ENCODE measurements at places on chromosomes 7 and 10.

GRCh38 chr7:138524259-138524658 lies 64.2 kb downstream of the TRIM24 start:
- no peak for DNase-seq

- no peak for DNase-seq
These were observed 46.7 kb downstream of the BMPR1A start for GRCh38 chr10:86803156-86803555.

- no peak for DNase-seq
These were observed 241.4 kb downstream of the TNS3 start for GRCh38 chr7:47340517-47340916.

DNA sequence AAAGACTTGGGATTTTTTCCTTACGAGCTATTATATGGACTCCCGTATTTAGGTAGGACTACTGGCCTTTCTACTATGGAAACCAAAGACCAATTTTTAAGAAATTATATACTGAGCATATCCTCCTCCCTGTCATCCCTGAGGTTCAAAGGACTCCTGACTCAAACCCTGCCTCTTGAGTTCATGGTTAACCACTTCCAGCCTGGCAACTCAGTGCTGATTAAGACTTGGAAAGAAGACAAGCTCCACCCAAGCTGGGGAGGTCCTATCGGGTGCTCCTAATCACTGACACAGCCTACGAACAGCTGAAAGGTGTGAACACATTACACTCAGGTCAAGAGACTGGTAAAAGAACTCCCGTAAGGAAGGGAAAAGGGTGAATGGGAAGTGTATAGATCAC lies 66.8 kb downstream of the LYZL2 start:
- DNase-seq = no peak

DNA sequence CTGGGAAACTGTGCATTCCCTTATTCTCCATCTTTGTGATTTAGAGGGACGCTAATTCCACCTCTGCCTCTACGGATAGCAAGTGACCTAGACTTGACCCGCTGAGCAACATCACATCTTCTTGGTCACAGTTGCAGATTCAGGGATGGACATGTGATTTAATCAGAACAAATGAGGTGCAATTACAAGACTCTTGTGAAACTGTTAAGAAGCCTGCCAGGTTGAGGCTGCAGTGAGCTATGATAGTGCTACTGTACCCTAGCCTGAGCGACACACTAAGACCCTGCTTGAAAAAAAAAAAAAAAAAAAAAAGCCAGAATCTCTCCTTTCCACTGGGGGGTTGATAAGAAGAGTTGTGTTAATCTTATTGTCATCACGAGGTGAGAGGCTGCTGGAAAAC lies 14.4 kb downstream of the MPLKIP start:
- DNase-seq = no peak

DNA sequence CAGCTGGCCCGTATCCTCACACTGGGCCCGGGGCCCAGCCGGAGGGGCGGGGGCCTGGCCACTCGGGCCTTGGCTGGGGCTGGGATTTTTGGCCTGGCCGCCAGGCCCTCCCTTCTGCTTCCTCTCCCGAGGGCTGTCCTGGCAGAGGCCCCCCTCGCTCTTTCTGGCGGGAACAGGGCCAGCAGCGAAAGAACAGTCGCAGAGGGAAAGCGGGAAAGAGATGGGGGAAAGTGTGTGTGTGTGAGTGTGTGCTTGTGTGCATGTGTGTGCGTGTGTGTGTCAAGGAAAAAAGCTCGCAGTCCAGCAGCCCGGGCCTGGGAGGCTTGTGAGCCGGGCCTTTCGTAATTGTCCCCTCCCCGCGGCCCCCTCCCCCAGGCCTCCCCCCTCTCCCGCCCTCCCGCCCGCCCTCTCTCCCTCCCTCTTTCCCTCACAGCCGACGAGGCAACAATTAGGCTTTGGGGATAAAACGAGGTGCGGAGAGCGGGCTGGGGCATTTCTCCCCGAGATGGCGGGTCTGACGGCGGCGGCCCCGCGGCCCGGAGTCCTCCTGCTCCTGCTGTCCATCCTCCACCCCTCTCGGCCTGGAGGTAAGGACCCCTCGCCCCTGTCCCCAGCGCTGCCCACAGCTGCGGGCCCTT lies at the start of gene ELN:
Gene ELN (plus strand): TSS at position 491 of the 638 bp plus-strand sequence. CDS start 15 bp downstream, at position 506.
- no peak for DNase-seq
